Stimulated activated CD8-positive, alpha-beta memory T cell treated with anti-CD3 and anti-CD28 coated beads, Interleukin-7, amount 100 ng/mL, for 4 hours (primary cell): ENCODE measurements at places on chromosomes 7 and 10.

- DNase-seq: no peak
Measured at GRCh38 chr10:62178568-62178967, 90.1 kb downstream of the RTKN2 start.

- no peak for DNase-seq
Measured at GRCh38 chr7:106552645-106553445, 108.1 kb downstream of the CCDC71L start.

DNA sequence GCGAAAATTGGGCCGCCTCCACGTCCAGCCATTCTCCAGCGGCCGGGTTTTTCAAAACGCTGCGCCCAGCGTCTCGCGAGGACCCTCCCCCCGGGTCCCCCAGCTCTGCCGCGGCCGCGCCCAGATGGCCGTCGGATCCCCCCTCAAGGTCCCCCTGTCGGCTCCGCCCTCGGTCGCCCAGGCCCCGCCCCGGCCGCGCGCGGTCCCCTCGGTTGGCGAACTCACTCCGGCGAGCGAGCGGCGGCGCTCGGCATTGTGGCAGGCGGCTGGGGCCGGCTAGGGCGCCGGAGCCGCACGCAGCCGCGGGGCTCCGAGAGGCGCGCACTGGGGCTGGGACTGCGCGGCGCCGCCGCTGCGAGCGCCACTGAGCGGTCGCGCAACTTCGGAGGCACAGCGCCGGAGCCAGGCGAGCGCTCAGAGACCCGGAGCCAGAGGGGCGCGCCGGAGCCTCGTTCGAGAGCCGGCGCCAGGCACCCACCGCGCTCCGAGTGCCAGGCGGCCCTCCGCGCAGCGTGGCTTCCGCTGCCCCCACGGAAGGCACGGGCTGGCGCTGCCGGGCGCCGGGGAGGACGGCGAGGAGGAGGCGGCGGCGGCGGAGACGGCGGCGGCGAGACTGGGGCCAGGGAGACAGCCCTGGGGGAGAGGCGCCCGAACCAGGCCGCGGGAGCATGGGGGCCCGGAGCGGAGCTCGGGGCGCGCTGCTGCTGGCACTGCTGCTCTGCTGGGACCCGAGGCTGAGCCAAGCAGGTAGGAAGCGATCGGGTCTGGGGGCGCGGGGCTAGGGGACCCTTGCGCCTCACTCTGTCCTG is at the start of gene UNC5B:
Gene UNC5B (plus strand): TSS at position 253 of the 809 bp plus-strand sequence. CDS start 416 bp downstream, at position 669.
- DNase-seq: peak; percentile 38

GRCh38 chr10:9957351-9957750 is 1060.3 kb upstream of the CELF2 start:
- DNase-seq: no peak

DNA sequence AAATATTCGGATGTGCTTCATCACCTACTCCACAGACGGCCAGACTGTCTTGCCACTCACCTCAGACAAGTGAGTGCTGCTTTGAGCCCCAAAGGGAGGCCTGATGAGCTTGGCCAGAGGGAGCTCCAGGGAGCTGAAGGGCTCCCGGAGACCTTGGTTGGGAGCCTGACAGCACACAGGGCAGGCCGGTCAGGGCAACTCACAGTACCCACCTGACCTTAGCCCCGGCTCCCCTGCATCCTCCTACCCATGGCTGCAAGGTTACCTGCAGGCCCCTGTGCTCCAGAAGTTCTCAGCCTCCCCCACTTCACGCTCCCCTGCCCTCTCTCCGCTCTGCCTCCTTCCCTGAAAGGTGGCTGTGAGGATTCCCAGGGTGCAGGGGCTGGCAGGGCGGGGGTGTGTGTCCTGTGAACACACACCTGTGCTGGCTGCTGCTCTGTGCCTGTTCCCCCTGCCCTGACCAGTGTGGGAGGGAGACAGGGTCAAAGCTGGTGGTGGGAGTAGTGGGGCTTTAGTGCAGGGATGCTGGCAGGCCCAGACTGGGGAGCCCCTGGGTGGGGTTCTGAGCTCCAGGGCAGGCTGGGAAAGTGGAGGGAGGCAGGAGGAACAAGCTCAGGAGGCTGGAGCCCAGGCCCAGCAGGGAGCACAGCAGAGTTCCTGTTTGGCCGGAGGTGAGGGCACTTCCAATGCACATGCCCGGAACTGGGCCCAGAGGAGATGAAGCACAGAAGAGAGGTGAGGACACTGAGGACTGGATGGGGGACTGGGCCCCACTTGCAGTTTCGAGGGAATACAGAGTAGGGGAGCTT is 7.2 kb downstream of the ANTXRL start:
- no peak for DNase-seq

DNA sequence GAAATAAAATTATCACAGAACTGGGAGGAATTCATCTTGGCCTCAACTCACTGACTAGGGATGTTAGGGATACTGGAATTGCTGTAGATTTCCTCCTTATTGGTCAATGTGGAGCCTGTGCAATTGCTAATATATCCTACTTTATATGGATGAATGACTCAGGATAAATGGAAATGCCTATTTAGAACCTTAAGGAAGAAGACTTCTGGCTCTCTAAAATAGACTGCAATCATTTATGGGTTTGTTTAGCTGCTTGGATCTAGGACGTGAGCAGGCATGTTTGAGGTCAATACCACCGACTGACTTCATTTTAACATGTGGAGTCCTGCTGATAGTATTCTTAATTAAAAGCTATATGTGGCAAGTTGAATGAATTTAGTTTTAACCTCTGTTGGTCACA is 1040.1 kb upstream of the LRRN3 start:
- DNase-seq: no peak

- DNase-seq: no peak
Measured at GRCh38 chr7:131482800-131483199, 73.6 kb downstream of the PODXL start.

GRCh38 chr7:140189917-140190316 is 13.1 kb upstream of the KDM7A start:
- no peak for DNase-seq

GRCh38 chr7:133771788-133772419 is 355.2 kb upstream of the LRGUK start:
- DNase-seq: no peak

DNA sequence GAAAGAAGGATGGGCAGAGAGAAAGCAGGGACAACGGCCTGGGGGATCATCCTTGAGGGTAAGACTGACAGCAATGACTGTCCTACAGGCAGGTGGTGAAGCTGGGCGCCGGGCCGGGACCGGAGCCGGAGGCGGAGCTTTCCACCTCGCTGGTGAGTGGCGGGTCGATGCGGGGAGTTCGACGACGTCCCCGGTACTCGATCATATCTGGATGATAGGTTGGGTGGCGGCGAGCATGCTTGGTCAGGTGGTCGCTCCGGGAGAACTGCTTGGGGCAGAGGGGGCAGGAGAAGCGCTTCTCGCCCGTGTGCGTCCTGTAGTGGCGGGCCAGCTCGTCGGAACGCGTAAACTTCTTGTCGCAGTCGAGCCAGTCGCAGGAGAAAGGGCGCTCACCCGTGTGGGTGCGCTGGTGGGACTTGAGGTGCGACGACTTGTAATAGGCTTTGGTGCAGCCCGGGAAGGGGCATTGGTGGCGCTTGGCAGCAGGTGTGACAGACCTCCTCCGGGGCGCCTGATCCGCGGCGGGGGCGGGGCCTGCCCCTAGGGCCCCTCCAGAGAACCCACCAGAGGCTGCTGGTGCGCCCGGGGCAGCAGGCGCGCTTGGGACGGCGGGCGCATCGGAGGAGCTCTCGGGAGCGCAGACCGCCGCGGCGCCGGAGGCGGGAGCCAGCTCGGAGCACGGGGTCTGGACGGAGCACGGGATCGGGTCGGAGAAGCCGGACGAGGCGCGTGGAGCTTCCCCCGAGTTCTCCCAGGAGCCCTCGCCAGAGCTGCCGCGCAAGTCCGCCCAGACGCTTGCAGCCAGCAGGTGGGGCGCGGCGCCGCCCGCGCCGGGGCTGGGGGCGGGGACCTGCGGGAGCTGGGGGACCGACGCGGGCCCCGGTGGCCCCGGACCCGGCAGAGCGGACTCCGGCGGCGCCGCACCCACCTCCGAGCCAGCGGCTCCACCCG is 752 bp downstream of the KLF14 start:
- no peak for DNase-seq

DNA sequence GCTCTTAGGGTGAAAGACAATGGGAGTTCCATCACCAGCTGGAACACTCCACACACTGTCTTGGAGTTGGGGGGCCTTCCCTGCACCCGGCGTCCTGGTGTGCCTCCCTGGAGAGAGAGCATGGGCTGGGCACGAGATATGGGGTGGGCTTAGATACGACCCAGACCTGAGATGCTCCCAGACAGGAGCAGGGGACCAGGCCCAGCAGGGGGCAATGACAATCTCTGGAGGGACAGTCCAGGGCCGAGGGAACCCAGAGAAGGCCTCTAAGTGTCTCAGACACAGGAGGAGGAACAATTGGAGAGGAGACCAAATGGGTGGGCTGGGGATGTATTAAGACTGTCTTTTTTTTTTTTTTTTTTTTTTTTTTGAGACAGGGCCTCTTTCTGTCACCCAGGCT is 40.0 kb downstream of the MYL10 start:
- no peak for DNase-seq

GRCh38 chr7:13604178-13604577 is 385.3 kb downstream of the ETV1 start:
- no peak for DNase-seq

DNA sequence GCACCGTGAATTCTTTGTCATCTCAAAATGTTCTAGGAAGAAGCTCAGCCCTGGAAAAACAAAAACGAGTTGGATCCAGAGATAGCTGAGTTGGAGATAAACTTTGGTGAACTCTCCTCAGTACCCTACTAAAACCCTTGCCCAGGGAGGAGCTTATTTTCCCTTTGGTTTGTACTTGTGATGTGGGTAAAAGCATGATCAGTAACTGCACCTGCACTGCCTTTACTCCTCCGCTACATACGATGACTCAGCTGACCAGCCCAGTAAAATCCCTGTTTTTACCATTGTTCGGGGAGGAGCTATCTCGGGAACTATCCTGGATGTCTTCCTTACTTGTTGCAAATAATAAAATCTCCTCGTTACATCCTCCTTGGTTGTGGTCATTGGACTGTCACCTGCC is 359.3 kb downstream of the SH2D4B start:
- DNase-seq: no peak

GRCh38 chr7:2200584-2200980 is 32.2 kb downstream of the MAD1L1 start:
- DNase-seq: no peak

- no peak for DNase-seq
Measured at GRCh38 chr7:28678431-28678965, 266.2 kb downstream of the CREB5 start.

GRCh38 chr10:29925771-29926692 is 133.4 kb downstream of the JCAD start:
- DNase-seq: no peak

DNA sequence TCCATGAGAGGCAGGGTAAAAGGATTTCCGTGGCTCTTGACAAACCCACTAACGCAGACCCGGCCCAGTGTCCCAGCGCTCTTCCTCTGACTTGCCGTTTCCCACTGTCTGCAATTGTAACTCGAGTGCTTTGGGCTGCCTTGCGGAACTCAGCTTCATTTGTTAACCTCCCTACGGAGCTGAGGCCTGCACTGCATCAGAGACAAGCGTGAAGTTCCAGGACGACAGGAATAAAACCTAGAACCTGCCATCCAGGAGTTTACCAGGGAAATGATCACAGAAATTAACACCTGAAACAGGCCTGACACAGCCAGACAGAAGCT is 76.2 kb downstream of the SFMBT2 start:
- DNase-seq: no peak

DNA sequence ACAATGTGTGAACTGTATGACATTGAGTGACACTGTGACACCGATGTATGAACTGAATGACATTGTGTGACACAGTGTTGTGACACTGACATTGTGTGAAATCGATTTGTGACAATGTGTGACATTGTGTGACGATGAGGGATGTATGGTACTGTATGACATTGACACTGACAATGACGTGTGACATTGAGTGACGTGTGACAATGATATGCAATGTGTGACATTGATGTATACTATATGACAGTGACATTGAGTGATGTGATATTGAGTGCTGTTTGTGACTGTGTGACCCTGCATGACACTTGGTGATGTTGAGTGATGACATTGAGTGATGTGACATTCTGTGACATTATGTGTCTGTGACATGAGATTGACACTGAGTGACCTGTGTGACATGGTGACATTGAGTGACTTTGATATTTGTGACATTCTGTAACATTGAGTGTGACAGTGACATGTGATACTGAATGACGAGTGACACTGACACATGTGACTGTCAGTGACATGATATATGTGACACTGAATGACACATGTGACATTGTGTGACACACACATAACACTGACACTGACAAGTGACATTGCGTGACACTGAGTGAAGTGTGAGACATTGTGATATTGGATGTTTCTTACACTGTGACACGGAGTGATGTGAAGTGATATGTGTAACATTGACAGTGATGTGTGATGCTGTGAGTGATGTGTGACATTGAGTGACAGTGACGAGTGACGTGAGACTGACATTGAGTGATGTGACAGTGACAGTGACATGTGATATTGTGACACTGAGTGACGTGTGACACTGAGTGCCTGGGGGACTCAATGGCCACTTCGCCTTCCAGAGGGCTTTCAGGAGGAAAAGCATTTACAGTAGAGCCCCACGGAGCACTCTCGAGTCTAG is 167.5 kb downstream of the PRKAG2 start:
- DNase-seq: no peak

GRCh38 chr7:69359003-69359700 is 239.1 kb upstream of the AUTS2 start:
- DNase-seq: no peak

DNA sequence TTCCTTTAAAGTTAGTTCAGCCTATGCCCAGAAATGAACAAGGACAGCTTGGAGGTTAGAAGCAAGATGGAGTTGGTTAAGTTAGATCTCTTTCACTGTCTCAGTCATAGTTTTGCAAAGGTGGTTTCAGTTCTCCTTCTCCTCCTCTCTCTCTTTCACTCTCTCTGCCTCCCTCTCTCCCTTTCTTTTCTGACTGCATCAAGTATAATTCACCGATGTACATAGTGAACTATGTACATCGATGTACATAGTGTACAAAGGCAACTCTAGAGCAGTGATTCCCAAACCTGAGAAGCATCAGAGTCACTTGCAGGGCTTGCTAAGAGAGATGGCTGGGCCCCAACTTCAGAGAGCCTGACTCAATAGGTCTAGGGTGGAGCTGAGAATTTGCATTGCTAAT is 1259.7 kb downstream of the TYW1 start:
- DNase-seq: no peak

- DNase-seq: no peak
Measured at GRCh38 chr7:152760854-152761748, 1.5 kb downstream of the ACTR3B start.

GRCh38 chr7:101989101-101989500 is 171.7 kb downstream of the CUX1 start:
- DNase-seq: no peak

DNA sequence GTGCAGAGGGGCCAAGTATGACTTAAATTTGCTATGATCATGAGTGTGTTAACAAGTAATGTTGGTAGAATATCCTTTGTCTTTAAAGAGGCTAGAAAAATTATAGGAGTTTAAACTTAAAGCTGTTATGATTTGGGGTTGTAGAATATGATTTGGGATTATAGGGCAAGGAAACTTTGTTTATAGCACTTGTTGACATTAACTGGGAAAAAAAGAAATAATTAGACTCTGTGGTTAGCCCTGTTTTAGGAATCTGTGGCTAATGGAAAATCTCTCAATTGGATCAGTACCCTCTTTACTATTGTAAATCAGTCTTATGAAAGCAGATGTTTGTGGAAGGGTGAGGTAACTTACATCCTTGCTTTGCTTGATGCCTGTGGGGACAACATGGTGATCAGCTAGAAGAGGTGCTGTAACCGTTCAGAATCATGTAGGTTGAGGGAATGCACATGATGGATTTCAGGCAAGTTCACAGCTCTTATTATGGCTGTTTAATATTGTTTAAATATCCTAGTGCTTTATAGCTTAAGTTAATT is 11.1 kb downstream of the ING3 start:
- no peak for DNase-seq

GRCh38 chr10:82318534-82318933 is 443.5 kb downstream of the NRG3 start:
- DNase-seq: no peak
